ENCODE measurements at places on chromosomes 3 and 15.

GRCh38 chr3:152192936-152193672, 75.6 kb upstream of the MBNL1 start:
- no peak for DNase-seq

DNA sequence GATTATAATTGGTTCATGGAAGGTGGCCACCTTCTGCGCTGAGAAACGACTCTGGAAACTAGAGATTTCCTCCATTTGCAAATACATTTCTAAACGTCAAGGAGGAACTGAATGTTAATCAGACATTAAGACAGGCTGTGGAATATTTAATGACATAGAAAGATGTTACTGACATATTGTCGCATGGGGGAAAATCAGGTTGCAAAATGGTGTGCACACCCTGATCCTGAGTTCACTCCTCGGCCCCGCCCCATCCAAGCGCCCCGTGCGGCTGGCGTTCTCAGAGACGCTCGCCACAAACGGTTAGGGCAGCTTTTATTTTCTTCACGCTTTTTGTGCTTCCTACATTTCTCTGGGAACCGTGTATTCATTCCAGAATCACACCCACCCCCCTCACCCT, 10.7 kb downstream of the H1-8 start:
- no peak for DNase-seq

GRCh38 chr3:186002884-186003472, 65.2 kb upstream of the TRA2B start:
- DNase-seq, result no peak

DNA sequence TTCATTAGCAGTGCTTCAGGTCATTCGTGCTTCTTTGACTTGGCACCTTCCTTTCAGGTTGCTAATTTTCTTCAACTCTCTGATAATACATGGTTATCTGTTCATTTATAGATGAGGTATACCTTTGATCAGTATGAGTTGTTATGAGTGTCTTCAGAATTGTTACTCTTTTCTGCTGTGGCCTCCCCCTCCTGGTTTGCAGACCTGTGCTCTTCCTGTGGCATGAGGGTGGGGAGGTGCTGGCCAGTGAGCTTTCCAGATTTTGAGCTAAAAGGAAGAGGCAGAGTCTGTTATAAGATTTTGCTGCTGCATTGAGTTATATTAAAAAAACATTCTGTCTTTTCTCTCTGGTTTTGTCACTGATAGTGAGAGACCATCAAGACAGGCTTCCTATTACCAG, 30.8 kb upstream of the GOLGA6L9 start:
- DNase-seq, result no peak

DNA sequence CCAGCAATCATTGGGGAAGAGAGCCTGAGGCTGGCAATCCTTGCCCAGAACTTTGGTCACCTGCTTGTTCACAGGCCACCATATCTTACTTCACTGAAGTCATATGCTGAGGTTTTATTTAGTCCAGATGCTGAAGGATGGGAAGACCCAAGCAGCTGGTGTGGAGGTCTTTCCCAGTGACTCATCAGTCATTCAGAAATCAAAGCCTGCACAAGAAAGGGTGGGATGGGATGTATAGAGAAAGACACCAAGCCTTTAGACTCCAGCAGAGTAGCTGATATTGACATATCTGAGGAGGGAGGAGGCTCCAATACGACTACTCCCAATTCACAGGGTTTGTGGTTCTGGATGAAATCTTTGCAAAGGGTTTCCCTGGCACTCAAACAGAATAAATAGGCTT, 13.0 kb upstream of the PHLDB2 start:
- DNase-seq, result no peak

DNA sequence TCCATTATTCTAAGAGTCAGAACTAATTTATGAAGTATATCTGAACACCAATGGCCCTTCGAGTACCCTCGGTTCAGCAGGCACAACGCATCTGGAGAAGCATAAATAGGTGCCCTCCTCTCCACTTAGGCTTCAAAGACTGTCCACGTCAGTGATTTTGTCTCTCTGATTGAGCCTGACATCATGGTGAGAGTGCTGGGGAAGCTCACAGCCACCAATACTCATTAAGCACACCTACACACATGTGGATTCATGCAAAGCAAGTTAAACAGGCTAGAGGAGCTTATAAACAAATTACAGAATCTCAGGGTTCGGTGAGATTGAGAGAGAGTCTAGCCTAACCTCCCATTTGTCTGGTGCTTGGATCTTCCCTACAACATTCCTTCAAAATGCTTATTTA, 3.6 kb downstream of the CLDN1 start:
- no peak for DNase-seq

- DNase-seq, result peak; percentile 42
Observed at GRCh38 chr3:156230278-156230900, 110.0 kb downstream of the KCNAB1 start.

DNA sequence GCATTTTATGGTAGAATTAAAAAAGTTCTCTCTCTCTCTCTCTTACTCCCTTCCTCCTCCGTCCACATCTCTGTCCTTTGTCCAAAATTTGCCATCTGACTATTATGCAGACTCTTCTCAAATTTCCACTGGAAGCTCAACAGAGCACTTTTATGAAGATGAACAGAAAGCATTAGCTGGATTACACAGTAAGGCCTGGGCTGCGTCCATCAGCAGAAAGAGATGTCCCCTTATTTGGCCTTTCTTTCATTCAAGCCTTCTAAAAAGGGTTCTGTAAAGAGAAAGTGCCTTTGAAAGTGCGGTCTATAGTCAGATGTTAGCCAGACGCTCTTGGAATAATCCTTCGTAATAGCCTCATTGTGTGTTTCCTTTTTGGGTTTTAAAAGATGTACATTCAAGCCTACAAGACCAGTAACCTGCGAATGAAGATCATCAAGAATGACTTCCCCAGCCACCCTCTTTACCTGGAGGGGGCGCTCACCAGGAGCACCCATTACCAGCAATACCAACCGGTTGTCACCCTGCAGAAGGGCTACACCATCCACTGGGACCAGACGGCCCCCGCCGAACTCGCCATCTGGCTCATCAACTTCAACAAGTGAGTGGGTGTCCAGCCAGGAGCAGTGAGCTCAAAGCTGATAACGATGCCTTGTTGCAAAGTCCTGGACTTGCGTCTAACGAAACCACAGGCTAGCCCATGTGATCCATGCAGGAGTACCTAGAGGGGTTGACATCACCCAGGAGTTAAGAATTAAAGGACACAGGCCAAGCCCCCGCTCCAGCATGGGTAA, 53.1 kb downstream of the MESD start:
- DNase-seq, result no peak

DNA sequence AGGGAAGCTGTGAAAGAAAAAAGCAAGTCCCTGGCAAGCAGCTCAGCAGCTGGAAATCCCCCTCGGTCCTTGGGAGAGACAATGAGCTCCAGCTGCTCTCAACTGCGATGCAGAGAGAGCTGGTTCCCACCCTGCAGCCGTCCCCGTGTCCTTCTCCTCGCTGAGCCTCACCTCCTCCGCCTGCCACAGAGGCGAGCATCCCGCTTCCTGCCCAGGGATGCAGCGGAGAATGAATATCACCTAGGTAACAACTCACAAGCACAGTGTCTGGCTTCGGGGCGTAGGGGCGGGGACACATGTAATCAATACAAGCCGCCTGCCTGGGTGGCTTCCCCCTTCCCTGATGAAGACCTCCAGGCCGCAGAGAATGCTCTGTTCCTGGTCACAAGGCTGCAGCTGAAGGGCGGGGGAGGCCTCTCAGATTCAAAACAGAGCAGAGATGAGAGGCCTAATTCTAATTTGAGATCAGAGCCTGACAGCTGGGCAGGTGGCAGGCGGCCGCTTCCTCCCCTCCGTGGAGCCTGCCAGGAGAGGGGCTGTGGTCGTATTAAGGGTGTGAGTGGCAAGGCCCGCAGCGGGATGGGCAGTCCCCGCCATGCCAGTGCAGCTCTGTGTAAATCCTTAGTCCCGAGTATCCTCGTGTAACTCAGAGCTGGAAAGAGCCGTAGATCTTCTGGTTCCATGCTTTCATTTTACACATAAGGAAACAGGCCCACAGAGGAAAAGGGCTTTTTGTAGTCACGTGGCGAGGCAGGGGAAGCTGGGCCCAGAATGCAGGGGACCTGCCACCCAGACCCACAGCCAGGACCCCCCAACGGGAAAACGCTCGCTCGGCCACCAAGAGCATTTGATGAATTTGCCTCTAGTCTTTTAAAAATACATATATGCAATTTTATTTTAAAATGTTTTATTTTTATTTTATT, 24.3 kb downstream of the ZDHHC19 start:
- DNase-seq, result peak; percentile 71

DNA sequence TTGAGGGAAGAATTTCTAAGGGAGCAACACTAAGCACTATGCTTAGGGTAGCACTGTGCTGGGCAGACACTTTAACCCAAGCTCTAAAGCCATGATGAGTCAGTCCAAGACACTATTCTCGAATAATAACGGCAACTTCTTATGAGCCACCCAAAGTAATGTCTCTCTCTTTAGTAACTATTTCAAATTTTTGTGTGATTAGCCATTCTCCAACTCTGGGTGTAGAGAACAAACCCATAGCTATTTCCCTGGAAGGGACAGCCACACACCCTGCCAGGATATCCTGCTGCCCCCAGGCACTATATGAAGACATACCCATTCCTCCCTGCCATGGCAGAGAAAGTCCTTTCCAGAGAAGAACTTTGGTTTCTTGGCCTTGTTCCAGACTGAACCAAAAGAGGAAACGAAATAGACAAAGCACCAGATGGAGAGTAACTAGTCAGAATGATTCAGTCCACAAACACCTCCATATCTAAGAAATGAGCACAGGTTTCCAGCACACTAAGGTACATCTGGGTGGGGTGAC, 384.9 kb upstream of the THBS1 start:
- DNase-seq, result no peak

- DNase-seq, result no peak
Observed at GRCh38 chr3:156459434-156459833, 95.5 kb downstream of the SSR3 start.

DNA sequence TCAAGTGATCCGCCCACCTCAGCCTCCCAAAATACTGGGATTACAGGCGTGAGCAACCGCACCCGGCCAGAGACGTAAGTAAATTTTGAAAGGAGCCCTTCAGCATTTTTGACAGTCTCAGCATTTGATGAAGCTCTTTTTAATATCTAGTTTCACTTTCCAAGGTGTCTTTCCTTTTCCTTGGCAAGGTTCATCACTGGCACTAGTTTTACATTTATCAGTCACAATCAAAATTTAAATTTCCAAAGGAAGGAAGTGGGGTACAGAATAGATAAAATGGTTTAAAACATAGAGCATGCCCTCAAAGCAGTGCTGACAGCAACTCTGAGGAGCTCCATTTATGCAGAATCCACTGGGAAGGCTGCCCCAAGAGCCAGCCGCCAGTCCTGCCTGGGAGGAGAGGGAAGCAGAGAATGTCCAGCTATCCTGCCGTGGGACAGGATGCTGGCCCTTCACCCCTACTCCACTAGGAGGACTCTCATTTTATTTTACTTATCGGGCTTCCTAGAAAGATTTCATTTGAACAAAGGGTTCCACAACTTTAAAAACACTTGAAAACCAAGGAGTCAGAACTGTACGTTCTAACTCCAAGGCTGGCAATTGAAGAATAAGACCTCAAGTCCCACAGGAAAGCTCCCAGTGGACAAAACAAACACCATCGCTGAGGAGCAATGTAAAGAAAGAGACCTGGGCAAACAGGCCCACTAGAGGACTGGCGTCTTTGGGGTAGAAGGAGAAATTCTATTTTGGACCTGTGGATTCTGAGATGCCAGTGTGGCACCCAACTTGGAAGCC, 9.9 kb downstream of the SFMBT1 start:
- DNase-seq, result no peak

DNA sequence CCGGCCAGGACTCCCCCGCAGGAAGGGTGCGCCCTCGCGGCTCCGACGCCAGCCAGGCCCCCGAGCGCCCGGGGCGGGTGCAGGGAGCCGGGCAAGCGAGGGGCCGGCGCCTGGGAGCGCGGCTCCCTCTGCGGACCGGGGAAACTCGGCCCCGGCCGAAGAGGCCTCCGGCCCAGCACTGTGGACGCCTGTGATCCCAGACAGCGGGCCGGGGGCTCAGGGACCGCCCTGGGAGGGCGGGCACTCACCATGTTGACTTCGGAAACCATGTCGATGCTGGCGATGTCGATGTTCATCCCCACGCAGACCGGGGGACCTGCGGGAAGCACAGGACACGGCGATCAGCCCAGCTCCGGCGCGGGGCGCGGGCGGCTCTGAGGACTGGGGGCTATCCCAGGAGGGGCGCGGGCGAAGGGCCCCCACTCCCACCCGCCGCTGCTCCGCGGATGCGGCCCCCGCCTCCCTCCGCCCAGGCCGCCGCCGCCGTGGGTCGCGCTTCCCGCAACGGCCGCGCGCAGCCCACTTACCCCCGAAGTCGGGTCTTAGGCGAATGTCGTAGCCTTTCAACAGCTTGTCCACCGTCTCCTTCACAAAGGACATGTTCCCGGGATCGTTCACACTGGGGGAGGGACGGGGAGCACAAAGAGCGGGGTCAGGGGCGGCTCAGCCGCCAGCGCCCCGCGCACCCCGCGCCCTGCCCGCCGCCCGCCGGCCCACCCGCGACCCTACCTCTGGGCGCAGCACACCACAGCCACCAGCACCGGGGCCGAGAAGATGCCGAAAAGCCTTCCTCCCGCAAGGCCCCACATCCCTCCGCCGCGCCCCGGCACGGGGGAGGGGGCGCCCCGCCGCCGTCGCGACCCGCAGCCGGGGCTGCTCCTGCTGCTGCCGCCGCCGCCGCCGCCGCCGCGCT, at the start of gene GABRB3:
GABRB3 (minus strand) TSS at position 913 of the 913 bp plus-strand sequence.
- DNase-seq, result no peak

GRCh38 chr15:92068121-92068520, 214.6 kb downstream of the SLCO3A1 start:
- no peak for DNase-seq

GRCh38 chr3:72144773-72145505, 360.0 kb upstream of the PROK2 start:
- DNase-seq, result no peak

- DNase-seq, result peak; percentile 24
Observed at GRCh38 chr3:167151636-167152035, 228.5 kb downstream of the ZBBX start.

GRCh38 chr3:178966299-178967176, 105.1 kb downstream of the ZMAT3 start:
- DNase-seq, result peak; percentile 70

GRCh38 chr3:188505151-188505550, 351.2 kb downstream of the LPP start:
- DNase-seq, result no peak

GRCh38 chr15:75598361-75598760, 19.2 kb upstream of the PTPN9 start:
- DNase-seq, result no peak

- no peak for DNase-seq
Observed at GRCh38 chr15:92901072-92901761, 1.1 kb downstream of the CHD2 start.

- DNase-seq, result no peak
Observed at GRCh38 chr3:55899887-55900286, 412.8 kb upstream of the WNT5A start.

DNA sequence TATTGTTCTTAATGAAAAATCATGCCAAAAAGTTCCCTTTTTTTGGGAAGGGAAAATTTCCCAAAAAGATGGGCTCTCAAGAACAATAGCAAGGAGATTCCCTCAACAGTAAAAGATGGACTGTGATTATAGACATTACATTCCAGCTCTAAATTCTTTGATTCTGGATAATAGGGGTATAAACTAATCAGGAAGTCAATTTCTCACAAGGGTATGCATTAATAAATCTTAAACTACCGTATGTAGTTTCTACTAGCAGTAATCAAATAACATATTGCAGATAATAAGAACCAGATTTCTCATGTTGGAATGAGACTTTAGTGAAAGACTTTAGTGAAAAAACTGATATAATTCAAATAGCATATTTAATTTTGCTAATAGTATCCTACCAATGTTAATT, 144.8 kb upstream of the PTPRG start:
- DNase-seq, result no peak
